Renal cortex interstitium (tissue), 15 donors: ENCODE measurements at places on chromosomes 6 and 20.

GRCh38 chr6:139474145-139475108 is 100.0 kb upstream of the CITED2 start:
- no peak for DNase-seq

GRCh38 chr6:2477250-2477649 is 231.8 kb upstream of the GMDS start:
- DNase-seq: no peak

DNA sequence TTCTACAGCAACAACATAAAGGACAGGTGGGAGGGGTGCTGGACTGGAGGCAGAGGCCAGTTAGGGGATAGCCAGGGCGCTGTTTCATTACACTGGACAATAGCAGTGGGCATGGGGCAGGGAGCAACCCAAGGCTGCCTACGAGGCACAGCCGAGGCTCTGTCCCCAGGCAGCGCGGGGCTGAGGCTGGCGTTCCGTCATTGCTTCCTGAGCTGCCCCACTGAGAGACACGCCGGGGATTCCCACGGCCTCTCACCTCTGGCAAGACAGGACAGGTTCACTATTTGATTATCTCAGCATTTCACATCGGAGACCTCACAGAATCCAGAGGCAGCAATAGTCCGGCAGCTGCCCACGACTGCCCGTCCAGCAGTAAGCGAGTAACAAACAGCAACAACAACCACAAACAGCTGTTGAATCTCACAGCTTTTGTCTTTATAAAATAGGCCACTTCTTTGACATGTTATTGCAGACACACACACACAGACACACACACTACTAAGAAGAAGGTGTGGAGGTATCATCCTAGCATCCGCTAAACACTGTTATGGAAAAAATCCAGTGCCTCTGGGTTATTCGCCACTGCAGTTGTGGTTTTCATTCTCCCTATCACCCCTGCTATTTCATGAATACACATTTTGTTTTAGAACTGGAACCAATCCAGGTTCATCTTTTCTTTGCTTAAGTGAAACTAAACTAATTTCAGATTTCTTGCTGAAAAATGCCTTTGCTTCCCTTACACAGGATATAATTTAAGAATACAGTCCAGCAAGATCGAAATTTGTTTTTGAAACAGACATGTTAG is 19.5 kb downstream of the KIF25 start:
- no peak for DNase-seq

DNA sequence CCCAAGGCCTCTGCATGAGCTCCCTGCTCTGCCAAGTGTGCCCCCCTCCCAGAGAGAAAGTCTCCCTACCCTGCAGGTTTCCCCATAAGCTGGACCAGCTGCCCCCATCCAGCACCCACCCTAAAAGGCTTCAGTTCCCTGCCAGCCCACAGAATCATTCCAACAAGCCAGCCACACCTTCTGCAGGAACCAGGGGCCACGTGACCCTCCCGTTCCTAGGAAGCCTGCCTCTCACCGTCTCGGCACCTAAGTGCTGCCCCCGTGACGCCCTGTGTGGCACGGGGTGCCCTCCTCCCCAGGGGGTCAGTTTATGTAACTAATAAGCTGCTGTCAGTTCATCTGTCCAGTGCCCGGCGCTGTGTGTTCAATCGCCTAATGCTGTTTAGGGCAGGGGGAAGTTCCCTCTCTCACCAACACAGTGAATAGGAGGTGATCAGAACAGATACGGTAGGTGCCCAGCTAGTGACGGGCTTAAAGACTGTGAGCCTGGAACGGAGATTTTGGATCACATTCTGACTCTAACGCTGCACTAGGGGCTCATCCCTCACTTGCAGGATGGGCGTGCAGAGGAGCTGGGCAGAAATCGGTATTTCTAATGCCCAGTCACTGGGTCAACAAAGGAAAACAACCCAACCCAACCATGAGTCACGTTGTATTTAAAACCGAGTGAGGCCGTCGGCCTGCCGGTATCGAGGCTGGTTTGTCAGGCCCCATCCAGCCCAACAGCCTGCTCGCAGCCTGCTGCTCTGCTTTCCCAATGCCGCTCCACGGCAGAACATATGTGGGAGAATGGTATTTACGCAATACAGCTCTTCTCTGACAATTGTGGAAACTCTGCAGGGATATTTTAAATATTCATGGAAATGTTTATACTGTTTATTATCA is 56.0 kb downstream of the RAMACL start:
- DNase-seq: no peak

- DNase-seq: no peak
Measured at GRCh38 chr6:149761438-149761837, 11.9 kb downstream of the PCMT1 start.

DNA sequence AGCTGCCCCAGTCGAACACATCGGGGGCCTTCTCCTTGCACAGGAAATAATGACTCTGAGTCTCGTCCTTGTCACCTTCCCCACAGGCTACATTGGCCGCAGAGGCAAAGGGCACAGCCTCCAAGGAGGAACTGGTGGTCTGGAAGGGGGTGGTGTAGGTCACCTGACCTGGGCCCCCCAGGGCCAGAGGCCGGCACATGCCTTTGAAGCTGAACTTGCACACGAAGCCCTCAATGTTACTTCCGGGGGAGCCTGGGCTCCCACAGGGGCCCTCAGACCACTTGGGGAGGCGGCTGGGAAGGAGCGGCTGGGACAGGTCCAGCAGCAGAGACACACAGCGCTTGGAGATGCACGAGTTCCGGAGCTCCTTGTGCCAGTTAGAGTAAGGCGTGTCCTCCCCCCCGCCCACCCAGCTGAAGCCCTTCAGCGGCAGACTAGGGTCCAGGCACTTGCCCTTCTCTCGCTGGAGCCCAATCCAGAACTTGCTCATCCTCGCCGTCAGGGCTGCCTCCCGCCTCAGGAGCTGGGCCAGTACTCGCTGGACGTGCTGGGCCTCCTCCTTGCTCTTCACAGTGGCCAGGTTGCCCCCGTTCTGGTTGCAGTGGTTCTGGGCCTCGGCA is 578 bp downstream of the CD93 start:
- DNase-seq: no peak
